ENCODE measurements at places on chromosomes 6 and 20.

- DNase-seq = no peak
Observed at GRCh38 chr6:6915219-6915618, 192.5 kb upstream of the RREB1 start.

- DNase-seq = no peak
Observed at GRCh38 chr6:124164343-124164742, 360.7 kb downstream of the NKAIN2 start.

DNA sequence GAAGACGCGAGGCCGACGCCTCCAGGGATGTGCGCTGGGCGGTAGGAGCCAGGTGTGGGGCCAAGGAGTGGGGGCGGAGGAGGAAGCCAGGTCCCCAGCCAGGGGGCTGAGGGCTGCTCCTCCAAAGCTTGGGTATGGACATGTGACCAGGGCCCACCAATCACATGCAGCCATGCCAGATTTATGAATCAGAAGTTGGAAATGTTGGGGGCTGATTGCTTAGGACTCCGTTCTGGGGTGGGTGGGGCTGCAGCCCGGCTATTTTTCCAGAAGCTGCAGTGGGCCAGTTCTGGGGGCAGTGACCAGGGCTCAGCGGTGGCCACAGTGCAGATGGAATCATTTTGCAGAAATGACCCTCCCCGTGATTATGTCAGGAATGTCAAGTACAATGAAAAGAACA, 96.0 kb downstream of the CEBPB start:
- peak; percentile 17 for DNase-seq

DNA sequence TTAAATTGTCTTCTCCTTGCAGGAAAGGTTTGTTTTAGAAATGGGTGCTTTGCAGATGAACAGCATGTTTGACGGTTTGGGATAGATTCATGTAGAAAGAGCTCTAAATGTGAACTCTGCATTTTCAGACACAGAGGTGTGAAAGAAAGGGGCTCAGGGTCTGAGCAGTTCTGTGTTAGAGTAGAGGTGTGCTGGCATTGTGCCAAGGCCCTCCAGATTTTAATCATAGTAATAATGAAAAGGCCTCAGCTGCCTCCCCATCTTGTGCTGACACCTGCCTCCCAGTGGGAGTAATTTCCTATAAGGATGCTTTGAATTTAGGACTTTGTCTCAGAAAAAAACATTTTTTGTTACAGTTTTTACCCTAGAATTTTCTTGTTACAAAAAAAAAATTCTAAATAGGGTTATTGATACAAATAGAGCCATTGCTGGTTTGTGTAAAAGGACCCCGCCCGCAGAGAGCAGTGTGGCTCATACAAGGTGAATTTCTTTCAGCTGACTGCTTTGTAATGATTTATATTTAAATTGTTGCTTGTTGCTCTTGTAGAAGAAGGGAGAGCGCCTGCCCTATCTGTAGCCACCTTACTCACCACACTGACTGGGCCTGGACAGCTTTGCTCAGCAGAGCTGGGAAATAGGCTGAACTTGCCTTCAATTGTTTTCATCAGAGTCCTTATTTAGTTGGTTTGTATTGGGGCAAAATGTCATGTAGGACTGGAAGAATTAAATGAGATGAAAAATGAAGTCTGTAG, 294.5 kb downstream of the ZFAND3 start:
- no peak for DNase-seq

- no peak for DNase-seq
Observed at GRCh38 chr6:81844686-81845085, 92.2 kb upstream of the TENT5A start.
